NCI-H524 treated with DMSO at 0.1 percent for 48 hours (cell line): ENCODE measurements at places on chromosomes 7 and 10.

DNA sequence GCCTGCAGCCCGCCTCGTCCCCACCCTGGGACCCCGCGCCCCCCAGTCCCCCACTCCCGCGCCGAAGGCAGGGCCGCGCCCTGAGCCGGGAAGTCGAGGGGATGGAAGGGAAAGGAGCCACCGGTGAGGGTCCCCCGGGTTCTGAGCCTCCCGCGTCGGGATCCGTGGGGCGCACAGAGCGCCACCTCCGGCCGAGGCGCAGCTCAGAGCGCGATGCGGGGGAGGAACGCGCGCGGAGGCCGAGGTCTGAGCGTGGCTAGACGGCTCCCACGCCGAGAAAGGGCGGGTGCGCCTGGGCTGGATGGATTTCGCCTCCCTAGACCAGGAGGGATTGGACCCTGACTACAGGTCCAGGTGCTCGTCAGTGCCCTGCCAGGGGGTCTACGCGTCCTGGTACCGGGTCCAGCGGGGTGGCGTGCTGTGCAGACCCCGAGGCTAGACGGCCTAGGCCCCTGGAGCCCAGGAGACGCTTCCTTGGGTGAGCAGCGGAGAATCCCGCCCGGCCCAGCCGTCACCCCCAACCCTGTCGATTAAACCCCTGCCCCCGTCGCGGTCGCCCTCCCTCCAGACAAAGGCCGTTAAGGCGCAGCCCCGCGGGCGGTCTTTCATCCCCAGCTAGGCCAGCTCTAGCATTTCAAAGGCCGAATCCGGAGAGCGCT, 986 bp upstream of the PDGFA start:
- DNase-seq: no peak

- DNase-seq: no peak
Measured at GRCh38 chr10:91525896-91526712, 106.8 kb downstream of the PPP1R3C start.

DNA sequence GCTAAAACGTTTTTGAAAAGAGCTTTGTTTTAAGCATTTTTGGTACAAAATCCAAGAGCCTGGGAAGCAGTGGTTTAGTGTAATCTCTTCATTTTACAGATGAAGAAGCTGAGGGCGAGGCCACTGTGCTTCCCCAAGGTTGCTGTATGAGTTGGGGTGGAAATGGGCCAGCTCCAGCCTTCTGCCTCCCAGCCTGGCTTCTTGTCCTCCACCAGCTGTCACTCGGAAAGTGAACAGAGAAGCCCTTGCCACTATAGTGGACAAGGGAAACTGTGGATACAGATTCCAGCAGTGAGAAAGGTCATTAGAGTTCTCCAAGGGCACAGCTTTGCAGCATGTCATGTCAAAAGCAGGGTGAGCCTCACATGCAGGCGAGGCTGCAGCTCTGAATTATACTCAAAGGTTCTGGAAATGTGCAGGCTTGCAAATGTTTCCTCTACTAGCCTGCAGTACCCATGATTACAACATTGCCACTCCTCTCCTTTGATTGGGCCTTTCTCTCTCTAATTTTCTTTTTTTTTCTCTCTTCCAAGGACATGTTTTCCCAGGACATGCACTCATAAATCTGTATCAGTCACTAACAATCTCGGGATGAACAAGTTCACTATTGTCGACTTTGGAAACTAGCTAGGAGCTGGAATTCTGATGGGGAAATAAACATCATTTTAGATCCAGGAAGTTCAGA, 33.0 kb downstream of the BAMBI start:
- DNase-seq: no peak

GRCh38 chr10:101065481-101066145, 3.8 kb downstream of the KAZALD1 start:
- DNase-seq: no peak

- no peak for DNase-seq
Measured at GRCh38 chr10:130864961-130865818, 446.3 kb downstream of the TCERG1L start.
